Small intestine (tissue), 16 donors: ENCODE measurements at places on chromosomes 16 and 17.

DNA sequence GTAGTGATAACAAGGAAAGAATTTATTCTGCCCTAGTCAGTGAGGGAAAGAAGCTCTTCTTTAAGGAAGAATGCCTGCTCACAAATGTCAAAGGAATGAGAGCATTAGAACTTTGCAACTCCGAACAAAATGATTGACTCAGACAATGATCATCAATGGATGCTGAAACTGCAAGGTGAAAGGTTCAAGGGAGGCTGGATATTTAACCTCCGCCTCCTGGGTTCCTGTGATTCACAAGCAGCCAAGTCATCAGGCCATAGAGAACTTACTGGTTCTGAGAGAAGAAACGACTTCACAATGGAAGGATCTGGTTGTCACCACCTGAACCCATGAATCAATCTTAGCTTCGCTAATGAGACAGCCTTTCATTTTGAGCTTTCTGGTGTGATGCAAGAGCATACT lies 16.0 kb upstream of the SCNN1B start:
- no peak for DNase-seq

DNA sequence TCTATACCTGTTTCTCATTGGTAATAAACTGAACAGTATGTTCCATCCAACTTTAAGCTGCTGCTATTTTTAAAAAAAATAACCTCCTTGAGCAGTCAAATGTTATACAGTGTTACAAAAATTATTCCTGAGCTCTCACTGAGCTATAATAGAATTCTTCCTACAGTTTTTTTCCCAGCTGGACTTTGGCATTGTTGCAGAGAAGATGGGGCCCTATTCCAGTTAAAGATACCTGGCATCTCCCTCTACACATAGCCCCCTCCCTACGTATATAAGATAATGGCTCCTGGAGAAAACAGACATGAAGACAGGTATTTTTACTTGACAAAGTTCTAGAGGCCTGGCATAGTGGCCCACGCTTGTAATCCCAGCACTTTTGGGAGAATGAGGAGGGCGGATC lies 1.6 kb upstream of the COX6A2 start:
- peak; percentile 82 for DNase-seq

DNA sequence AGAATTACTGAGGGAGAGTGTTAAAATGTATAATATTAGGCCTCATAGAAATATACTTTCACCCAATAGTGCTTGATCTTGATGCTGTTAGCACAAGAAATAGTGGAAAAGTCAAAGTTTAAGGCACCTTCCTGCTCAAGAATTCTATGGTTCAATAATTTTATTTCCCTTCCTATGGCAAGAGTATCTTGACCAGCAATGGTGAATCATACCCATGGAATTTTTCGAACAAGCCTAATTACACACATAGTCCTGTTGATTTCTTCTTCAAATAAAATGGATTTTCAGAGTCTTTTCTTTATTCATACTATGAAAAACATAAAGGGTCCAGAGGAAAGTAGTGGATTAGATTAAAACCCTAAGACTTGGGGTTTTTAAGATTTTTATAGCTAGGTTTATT lies 810.6 kb downstream of the CDH11 start:
- DNase-seq = no peak

- no peak for DNase-seq
These were observed 455.5 kb downstream of the SOX9 start for GRCh38 chr17:72576289-72576759.

GRCh38 chr17:76484228-76484725 lies 16.9 kb downstream of the AANAT start:
- DNase-seq = no peak

- no peak for DNase-seq
These were observed 66.3 kb upstream of the DOC2B start for GRCh38 chr17:247767-248166.

GRCh38 chr17:55332296-55333041 lies 67.7 kb downstream of the HLF start:
- DNase-seq = no peak

DNA sequence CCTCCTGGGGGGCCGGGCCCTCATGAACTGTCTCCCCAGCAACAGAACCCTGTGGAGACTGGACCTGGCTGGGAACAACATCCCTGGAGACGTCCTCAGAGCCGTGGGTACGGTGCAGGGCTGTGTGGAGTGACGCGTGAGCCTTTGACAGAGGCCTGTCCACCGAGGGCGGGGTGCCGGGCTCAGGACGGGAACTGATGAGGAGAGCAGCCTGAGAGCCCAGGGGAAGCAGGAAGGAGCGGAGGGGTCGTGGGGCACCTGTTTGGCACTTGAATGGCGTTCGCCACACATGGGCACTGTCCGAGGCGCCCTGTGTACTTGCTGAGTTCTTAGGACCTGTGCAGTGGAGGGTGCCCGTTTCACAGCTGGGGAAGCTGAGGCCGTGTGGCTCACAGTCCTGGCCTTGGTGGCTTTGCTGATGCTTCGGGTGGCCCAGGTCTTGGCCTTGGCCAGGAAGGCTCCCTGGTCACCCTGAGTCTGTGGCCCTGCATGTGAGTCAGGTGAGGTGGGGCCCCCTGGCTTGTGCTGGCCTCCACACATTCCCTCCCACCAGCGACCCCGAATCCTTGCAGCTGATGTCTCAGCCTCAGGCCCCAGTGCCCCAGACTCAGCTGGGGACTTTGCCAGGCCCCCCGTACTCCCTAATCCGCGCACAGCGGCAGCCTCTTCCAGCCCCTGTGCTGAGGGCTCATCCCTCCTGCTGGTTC lies 2.4 kb downstream of the LRRC45 start:
- DNase-seq = no peak

DNA sequence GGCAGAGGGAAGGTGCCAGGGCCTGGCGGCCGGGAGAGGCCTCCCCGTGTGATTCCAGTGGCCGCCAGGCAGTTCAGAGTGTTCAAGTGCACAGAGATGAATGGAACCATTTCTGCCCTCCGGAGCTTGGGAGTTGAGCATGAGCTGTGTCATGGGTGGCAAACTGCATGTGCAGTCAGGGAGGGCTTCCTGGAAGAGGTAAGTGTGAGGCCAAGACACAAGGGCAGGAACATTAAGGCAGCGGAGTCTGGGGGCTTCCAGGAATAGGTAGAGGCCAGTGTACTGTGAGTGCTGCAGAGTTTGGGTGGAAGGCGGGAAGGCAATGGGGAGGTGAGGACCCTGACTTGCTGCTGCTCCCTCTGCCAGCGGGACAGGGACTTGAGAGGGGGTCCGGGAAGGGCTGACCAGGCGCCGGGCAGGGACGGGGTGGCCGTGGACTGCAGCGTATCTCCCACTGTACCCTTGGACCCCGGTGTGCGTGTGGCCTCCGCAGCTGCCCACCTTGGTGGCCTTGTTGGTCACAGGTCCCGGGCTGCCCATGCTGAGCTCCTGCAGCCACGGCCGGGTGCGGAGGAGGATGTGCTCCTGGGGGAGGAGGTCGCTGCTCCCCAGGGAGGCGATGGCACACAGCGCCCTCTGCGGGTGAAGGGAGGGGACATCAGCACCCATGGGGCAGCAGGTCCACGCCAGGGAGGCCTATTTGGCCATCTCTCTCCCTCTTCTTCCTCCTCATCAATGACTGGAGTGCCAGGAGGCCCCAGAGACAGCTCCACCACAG lies 7.5 kb upstream of the CEP131 start:
- DNase-seq = no peak

DNA sequence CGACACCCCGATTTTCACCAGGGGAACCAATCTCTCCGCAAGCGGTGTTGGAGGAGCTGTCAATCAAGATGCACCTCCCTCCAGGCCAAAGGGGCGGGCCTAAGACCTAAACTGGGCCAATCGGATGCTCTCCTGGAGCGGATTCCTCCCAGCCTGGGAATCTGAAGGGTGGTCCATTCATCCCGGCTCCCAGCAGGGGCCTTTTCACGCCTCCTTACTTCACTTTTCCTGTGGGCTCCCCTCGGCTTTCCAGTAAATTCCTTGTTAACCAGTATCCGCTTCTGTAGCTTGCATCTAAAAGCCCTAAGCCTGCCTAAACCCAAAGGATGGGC lies 17.1 kb downstream of the C16orf74 start:
- no peak for DNase-seq

DNA sequence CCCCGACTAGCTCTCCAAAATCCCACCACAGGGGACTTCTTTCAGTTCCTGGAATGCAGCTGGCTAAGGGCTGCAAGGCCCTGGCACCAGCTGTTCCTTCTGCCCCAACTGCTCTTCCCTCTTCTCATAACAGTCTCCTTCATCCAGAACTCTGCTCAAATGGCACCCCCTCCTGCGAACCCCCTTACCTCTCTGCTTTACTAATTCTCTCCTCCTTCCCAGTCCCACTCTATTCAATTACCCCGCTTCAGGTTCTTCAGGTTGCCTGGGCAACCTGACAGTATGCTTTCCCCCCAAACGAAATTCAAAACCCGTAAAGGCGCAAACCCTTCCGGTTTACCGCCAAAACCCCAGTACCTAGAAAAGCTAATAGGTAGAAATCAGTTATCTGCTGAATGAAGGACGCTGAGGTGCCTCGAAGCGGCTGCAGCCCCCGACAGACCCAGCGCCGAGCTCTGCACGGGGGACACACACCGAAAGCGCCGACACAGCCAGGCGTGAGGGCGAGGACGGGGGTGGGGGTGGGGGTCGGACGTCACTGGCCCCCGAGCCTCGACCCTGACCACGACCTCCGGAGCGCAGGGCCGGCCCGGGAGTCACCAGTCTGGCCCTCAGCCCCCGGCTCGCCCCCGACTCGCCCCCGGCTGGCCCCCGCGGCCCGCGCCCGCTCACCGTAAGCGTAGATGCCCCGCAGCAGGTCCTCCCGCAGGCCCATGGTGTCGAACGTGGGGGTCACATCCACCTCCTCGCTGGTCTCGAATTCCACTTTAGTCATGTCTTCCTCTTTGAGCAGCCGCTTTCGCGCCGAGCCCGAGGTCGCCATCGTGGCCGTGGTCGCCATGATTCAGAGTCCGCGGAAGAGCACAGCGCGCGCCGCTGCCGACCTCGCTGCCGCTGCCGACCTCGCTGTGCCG lies 550 bp downstream of the EIF4A3 start:
- DNase-seq = peak; percentile 39

- no peak for DNase-seq
These were observed 236.0 kb downstream of the IRF8 start for GRCh38 chr16:86134802-86135461.

DNA sequence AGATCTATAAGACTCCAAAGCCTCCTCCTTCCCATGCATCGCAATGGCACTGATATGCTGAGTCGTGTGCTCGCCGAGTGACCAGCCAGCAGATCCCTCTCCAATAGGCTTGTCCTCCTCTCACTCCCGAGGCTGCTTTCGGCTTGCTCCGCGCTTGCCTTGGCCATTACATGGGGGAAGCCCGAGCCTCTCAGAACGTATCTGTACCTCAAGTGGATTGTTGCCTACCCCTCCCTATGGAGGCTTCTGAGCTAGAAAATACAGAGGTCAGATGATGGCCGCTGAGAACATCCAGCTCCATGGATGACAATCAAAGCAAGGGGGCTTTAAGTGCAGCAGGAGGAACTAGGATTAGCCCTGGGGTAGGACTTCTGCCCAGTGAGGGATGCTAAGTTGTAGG lies 7.7 kb upstream of the NLRP1 start:
- no peak for DNase-seq
